ENCODE measurements at places on chromosomes 13 and 19. TPM values are rescaled to one million over a fixed set of nuclear protein-coding genes. Genes with fewer than 3 reads are reported as not detected.

LILRB1 gene
- total RNA-seq, result not detected

ATP11A gene
- total RNA-seq, result 9.3 TPM

MYO16 gene
- 0.06 TPM for total RNA-seq

UNC13A gene
- 1.7 TPM for total RNA-seq

LMTK3 gene
- 4.1 TPM for total RNA-seq

RNF126 gene
- total RNA-seq, result 73.1 TPM

PSG2 gene
- 0.07 TPM for total RNA-seq

ATCAY gene
- total RNA-seq, result 0.08 TPM

STOML3 gene
- not detected for total RNA-seq

CD70 gene
- total RNA-seq, result 12.1 TPM

CC2D1A gene
- 9.2 TPM for total RNA-seq

ANKRD24 gene
- 0.18 TPM for total RNA-seq

THOP1 gene
- total RNA-seq, result 97.7 TPM

SLC10A2 gene
- not detected for total RNA-seq

KCNN1 gene
- total RNA-seq, result 0.92 TPM

AXL gene
- 94.1 TPM for total RNA-seq

PABPC3 gene
- total RNA-seq, result 0.10 TPM
